ENCODE measurements at places on chromosomes 3 and 15.

GRCh38 chr3:49641292-49641691, 32.9 kb upstream of the APEH start:
- no peak for DNase-seq

GRCh38 chr15:91712286-91712685, 141.2 kb upstream of the SLCO3A1 start:
- no peak for DNase-seq

GRCh38 chr15:65372787-65373067, 5.1 kb downstream of the IGDCC3 start:
- DNase-seq: no peak

GRCh38 chr3:6439824-6440223, 421.1 kb upstream of the GRM7 start:
- DNase-seq: no peak

GRCh38 chr3:101724329-101725193, at the start of gene CEP97:
Gene CEP97, plus strand, starts transcription at chr3:101724614. Its CDS starts 63 bp downstream, at chr3:101724677.
- peak; percentile 77 for DNase-seq

- no peak for DNase-seq
These were observed 70.2 kb downstream of the IGF1R start for GRCh38 chr15:98718426-98719136.

- no peak for DNase-seq
These were observed 48.5 kb downstream of the HERC2 start for GRCh38 chr15:28273468-28273867.

DNA sequence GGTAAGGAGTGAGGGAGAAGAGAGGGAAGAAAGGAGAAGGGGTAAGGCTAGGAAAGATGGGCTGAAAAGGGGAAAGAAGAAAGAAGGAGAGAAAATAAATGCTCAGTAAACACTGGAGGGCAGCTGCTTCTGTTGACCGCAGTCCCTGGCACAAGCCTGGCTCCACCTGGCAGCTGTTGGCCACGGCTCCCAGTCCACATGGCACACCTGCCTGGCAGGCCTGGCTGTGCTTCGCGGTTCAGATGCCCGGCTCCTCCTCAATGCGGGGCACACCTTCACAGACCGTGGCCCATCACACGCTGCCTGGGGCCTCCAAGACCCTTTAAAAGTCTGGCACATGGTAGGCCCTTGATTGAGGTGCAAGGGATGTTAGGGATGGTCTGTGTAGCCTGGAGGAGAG, 516.8 kb upstream of the PROK2 start:
- no peak for DNase-seq

DNA sequence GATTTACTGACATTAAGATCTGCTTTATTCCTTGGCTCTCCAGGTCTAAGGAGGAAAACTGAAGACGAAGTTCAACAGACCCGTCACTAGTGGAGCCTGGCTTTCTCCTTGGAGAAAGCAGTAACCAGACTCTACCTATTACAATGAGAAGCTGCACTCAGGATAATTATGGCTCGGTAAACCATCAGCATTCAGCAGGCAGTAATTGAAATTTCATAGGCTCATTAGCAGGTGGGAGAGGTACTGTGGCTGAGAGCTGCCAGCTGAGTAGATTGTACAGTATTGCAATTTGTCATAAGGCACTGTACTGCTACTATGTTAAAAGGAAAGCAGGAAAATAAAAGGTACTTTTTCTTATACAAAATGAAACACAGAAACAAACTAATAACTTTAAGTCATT, 51.2 kb downstream of the CHAC1 start:
- DNase-seq: no peak

DNA sequence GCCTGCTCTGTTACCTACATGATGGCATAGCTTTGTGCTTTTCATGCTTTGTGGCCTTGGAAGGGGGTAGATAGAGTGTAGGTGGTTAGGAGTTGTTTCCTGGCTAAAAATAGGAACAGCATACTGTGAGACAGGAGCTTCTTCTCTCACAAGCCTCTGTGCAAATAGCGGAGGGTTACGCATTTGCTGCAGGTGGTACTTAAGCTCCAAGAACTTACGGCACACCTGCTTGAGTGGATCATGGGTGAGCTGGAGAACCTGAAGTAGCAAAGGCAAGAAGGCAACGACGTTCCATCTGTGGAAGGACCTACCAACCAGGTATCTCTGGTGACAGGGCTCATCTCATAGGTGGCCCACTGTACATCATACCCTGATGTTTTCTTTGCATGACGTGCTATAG, 66.0 kb downstream of the ST6GAL1 start:
- DNase-seq: no peak

DNA sequence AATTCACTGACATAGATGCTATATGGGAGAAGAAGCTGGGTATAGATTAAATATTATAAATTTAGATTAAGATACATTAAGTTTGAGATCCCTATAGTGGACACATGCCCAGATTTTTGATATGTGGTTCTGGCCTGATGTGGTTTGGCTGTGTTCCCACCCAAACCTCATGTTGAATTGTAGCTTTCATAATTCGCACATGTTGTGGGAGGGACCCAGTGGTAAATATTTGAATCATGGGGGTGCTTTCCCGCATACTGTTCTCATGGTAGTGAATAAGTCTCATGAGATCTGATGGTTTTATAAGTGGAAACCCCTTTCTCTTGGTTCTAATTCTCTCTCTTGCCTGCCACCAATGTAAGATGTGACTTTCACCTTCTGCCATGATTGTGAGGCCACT, 189.4 kb upstream of the CD96 start:
- no peak for DNase-seq

DNA sequence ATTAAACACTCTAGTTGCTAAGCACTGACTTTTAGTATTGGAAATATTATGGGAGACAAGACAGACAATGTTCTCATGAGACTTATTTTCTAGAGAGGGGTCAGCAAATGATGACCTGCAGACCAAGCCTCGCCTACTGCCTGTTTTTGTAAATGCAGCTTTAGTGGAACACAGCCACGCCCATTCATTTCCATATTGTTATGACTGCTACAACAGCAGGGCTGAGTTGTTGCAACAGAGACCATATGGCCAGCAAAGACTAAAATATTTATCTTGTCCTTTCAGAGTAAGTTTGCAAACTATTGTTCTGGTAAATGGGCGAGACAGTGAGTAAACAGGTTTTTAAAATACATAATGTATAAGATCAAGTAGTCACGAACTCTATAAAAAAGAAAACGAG, 570.2 kb downstream of the NTRK3 start:
- no peak for DNase-seq

GRCh38 chr15:58764468-58764867, 6.6 kb upstream of the MINDY2 start:
- no peak for DNase-seq

- no peak for DNase-seq
These were observed 32.9 kb downstream of the GTF2E1 start for GRCh38 chr3:120775411-120775810.

- DNase-seq: no peak
These were observed 39.5 kb downstream of the CFAP100 start for GRCh38 chr3:126434264-126434590.

GRCh38 chr3:49769926-49770325, 16.4 kb downstream of the IP6K1 start:
- no peak for DNase-seq

- no peak for DNase-seq
These were observed 4.2 kb downstream of the UBAP1L start for GRCh38 chr15:65110676-65111292.

GRCh38 chr3:72665701-72666446, 182.4 kb downstream of the SHQ1 start:
- peak; percentile 49 for DNase-seq

All from memory B cell (primary cell).